ENCODE measurements at places on chromosomes 1 and 21. TPM values are rescaled to one million over a fixed set of nuclear protein-coding genes. Genes with fewer than 3 reads are reported as not detected.

DNA sequence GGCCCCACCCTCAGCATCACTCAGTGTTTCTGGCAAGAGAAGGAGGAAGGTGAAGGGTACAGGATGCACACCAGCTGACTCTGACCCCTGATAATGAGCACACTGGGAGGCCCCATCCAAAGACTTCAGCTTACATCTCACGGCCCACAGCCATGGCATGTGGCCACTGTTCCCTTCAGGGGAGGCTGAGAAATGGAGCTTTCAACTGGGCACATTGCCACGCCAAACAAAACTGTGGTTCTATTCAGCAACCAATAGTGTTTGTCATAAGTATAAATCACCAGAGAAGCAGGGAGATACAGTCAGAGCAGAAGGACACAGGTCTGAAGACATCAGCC, 12.7 kb upstream of the TRAF3IP3 start:
- no peak for DNase-seq

GRCh38 chr21:28543975-28544374, 448.7 kb downstream of the LTN1 start:
- no peak for DNase-seq

SLX9 gene
- 28.3 TPM for polyA plus RNA-seq

UBL4B gene
- not detected for polyA plus RNA-seq

TCHHL1 gene
- not detected for polyA plus RNA-seq

AIRE gene
- polyA plus RNA-seq, result 1.2 TPM

PGLYRP4 gene
- not detected for polyA plus RNA-seq
